ENCODE measurements at places on chromosomes 11 and 22. TPM values are rescaled to one million over a fixed set of nuclear protein-coding genes. Genes with fewer than 3 reads are reported as not detected.

The RAB30 gene
- 25.9 TPM for total RNA-seq

The SCUBE2 gene
- 1.1 TPM for total RNA-seq

The TRIM34 gene
- total RNA-seq = 15.5 TPM

The ASPHD2 gene
- 4.2 TPM for total RNA-seq

The FAM118B gene
- total RNA-seq = 32.9 TPM

The SLC22A9 gene
- total RNA-seq = not detected

The APOBEC3F gene
- total RNA-seq = 1.3 TPM

The SLC25A17 gene
- total RNA-seq = 25.8 TPM

The ELFN2 gene
- 0.33 TPM for total RNA-seq

The ELF5 gene
- total RNA-seq = not detected

The CHRDL2 gene
- total RNA-seq = not detected

The B4GAT1 gene
- 21.5 TPM for total RNA-seq

The GPHA2 gene
- not detected for total RNA-seq

Data from fibroblast of the aortic adventitia (primary cell).